ENCODE measurements at places on chromosomes 12 and 14.
A peak's percentile ranks its signal among the peaks of the same experiment; 100 is the strongest.

GRCh38 chr12:131461096-131461495 lies 249.8 kb upstream of the SFSWAP start:
- DNase-seq: no peak

- DNase-seq: no peak
These were observed 112.7 kb downstream of the DICER1 start for GRCh38 chr14:95044463-95045105.

GRCh38 chr12:24705741-24706358 lies 243.1 kb downstream of the BCAT1 start:
- DNase-seq: no peak

GRCh38 chr14:99736603-99737371 lies 52.7 kb downstream of the CYP46A1 start:
- no peak for DNase-seq

DNA sequence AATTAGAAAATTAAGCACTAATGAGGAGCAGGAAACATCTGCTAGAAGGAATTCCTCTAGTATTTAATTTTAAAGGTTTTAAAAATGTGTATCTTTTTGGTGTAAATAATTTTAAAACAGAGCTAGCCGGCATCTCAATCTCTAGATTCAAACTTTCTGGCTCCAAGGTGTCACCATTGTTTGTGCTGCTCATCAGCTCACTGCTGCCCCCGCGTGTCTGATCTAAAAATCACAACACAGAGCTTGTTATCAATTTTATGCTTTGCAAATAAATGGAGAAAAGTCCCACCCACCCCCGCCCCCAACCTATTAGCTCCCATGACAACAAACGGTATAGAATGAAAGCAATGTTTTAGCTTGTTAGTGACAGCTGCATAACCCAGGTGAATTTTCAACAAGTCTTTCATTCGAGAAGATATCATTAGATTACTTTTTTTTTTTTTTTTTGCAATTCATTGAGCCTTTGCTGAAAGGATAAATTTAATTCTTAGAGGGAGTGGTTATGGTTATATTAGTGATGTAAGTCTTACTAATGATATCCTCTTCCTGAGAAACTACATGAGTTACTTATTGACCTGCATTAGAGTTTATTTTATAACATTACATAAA lies 11.3 kb upstream of the ABHD12B start:
- DNase-seq: peak; percentile 80

GRCh38 chr12:89962648-89963047 lies 254.0 kb upstream of the ATP2B1 start:
- no peak for DNase-seq

GRCh38 chr14:88106377-88106776 lies 101.4 kb downstream of the GPR65 start:
- DNase-seq: no peak

- DNase-seq: peak; percentile 33
These were observed 7.1 kb upstream of the CCDC175 start for GRCh38 chr14:59583755-59584154.

DNA sequence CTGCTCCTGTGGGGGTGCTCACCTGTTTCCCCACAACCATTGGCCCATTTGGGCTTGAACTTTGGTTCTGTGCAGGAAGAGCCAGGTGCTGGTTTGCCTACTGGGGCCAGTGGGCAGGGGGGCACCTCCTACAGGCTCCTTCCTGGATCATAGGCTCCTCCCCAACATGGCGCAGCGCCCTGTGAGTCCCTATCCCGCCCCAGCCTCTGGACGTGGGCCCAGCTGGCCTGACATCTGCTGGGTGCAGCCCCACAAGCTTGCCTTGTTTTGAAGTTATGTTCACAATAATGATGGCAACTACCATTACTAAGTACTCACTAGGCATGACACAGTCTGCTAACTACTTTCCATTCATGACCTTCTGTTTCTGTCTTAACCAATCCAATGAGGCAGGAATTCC lies 147.8 kb downstream of the RBM19 start:
- DNase-seq: no peak

GRCh38 chr12:55385891-55386290 lies 14.4 kb upstream of the OR6C65 start:
- no peak for DNase-seq

DNA sequence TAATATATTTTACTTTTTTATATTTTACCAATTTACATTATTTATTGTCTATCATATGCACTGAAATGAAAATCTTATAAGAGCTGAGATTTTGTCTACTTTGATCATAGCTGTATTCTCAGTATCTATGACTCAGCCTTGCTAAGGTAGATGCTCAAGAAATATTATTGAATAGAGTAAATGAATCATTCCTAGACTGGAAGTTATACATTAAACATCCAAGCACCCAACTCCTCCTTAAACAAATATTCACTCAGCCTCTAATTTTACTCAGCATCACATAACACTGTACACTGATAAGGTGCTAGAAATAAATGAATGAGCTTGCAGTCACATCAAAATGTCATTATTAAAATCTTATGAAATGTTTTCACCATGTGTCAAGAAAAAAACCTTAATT lies 1424.9 kb downstream of the LRFN5 start:
- DNase-seq: no peak

DNA sequence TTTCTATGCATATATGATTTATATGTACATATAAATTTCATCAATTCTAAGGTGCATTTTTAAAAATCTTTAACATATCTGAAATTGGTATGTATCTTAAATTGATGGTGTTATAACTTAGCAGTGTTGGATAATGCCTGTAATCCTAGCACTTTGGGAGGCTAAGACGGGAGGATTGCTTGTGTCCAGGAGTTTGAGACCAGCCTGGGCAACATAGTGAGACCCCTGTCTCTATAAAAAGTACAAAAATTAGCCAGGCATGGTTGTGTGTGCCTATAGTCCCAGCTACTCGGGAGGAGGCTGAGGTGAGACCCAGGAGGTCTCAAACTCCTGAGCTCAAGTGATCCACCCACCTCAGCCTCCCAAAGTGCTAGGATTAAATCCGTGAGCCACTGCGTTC lies 6.5 kb upstream of the GALNT6 start:
- no peak for DNase-seq

GRCh38 chr12:79895071-79895470 lies 39.8 kb downstream of the PPP1R12A start:
- no peak for DNase-seq

DNA sequence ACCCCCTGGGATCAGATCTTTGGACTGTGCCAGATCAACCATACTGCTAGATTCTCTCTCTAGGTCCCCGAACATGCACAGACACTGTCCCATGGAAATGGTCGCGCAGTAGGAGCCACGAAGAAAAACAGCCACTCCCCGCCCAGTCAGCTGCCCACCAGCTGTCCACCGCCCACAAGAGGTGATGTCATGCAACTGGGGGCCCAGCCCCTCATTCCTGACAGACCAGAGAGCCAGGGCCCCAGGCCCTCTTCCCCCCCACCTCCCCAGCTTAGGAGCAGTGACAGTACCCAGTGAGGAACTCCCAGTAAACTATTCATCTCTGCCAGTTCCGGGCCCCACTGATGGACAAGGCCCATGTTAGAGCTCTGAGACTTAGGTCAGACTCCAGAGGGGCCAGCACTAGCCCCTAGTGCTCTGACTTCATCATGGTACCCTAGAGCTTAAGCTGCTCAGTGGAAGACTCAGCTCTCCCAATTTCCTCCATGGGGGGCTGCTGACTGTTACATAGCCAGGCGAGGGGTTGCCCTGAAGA lies 3.7 kb upstream of the TAMALIN start:
- no peak for DNase-seq

- DNase-seq: no peak
These were observed 4.5 kb downstream of the HVCN1 start for GRCh38 chr12:110684312-110684836.

DNA sequence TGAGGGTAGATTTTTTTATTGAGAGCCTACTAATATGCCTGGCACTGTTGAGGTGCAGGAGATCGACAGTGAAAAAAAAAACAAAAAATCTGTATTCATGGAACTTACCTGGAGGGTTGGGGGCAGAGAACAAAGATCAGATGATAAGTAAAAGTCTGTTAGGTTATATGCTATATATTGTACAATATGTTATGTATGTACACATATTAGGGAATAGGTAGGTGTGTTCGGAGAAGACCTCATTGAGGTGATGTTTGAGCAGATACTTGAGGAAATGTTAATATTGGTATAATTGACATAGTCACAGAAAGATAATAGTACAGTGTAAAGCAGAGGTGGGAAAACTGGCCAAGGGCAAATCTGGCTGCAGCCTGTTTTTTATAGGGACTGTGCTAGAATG lies 5.6 kb downstream of the ARF6 start:
- no peak for DNase-seq

DNA sequence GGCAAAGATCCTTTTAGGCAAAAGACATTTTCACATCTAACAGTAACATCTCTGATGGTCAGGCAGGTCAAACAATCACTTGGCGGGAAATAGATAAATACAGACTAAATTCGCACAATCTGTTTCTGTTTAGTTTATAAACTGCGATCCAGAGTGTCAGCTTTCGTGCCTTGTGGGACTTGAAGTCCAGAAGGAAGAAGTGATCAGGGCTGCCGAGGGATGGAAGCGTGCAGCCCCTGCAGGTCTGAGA lies 245 bp upstream of the BRMS1L start:
- DNase-seq: no peak

DNA sequence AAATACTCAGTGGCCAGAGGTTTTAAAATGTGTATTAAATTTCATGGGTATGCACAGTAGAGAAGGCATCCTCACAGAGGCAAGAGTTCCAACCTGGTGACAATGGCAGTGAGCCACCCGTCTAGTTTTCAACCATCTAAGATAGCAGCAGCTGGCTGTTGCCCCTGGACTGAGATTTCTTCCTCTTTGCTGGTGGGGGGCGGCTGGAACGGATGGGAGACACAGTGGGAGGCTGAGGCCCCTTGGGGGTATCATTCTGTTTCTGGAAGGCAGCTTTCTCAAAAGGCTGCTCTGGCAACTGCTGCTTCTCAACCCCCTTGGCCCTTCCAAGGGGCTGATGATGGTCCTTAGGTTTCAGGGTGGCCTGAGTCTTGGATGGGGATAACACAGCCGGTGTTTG lies 1.0 kb upstream of the IFFO1 start:
- no peak for DNase-seq

DNA sequence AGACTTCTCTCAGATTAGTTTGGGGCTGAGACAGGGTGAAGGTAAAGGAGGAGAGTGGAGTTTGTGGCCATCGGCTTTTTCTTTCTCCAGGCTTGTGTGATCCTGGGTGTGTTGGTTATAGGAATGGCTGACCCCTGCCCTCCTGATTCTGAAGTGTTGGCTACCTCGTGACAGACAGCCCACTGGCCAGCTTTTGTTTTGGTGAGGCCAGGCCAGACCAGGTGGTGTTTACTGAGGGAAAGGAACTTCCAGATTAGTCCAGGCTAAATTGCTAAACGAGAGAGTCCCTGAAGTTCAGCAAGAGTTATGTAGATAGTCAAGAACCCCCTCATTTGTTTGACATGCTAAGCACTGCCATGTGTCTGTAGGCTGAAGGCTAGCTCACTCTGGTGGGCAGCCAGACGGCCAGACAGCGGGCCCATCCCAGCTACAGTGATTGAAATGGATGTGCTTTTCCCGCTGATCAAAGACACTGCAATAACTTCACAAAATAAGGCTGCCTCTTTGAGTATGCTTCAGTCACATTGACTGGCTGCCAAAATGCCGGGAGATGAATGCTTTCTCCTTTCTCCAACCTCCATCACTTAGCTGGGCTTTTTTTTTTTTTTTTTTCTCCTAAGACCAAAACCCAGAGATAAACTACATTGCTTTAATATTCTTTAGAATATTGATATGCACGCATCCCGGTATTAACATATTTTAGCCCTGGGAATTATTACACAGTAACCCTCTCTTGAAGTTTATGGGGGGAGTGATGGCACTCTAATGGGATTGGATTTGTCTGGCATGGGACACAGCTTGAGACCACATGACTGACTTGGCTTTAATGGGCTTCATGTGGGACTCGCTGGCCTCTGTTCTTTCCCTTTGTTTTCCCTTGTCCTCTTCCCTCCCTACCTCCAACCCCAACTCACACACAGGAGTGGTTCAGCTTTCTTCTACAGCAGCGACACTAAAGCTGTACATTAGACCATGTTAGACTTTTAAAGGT lies 76.9 kb downstream of the SMOC1 start:
- DNase-seq: no peak

- no peak for DNase-seq
These were observed 34.3 kb downstream of the SLC15A4 start for GRCh38 chr12:128789356-128789929.

DNA sequence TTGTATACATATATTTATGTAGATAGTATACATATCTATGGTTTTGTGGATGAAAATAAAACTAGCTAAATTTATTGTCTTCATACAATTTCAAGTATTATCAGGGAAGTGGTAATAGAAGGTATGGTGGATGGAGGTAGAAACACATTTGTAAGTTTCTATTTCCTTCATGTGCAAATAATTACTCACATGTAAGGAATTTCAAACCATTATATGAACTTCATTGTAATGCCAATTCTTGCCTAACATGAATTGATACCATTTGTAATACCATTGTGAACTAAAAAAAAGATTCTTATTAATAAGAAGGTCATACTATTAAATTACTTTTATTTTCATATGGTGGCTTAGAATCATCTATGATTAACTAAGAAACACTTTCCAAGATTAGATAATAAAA lies 20.1 kb upstream of the PPFIA2 start:
- no peak for DNase-seq

- DNase-seq: no peak
These were observed 21.8 kb downstream of the LMO3 start for GRCh38 chr12:16583969-16584745.

DNA sequence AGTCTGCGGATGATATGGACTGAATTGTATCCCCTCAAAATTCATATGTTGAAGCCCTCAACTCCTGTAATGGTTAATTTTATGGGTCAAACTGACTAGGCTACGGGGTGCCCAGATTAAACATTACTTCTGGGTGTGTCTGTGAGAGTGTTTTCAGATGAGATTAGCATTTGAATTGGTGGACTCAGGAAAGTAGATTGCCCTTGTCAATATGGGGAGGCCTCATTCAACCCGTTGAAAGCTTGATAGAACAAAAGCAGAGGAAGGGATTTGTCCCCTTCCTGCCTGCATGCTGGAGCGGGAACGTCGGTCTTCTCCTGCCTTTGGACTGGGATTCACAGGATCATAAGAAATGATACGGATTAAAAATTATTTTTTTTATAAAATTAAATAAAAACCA lies 84.5 kb downstream of the BBS10 start:
- no peak for DNase-seq

DNA sequence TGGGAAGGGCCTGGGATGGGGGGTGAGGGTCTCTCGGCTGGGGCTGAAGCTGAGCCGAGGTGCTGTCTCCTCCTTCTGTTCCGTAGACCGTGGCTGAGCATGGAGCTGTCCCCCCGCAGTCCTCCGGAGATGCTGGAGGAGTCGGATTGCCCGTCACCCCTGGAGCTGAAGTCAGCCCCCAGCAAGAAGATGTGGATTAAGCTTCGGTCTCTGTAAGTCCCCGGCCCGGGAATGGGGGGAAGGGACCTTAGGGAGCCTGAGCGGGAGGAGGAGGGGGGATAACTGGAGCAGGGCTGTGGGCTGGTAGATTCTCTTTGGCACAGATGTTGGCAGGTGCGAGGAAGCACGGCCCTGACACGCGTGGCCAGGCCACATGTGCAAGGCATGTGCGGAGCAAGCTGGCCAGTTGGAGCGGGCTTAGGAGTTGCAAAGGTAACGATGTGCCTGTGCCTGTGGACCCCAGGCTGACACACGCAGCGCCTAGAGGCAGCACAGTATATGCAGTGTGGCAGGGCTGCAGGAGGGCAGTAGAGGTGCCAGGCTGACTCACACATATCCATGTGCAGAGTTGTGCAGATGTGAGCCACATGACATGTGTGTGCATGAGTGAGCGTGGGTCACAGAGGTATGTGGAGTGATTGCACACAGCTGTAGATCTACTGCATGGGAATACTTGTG lies 512 bp downstream of the PDE1B start:
- no peak for DNase-seq

Data from HEK293T (cell line).